ENCODE measurements at places on chromosomes 1 and 21.

GRCh38 chr1:65371544-65371943 is 48.9 kb upstream of the LEPR start:
- no peak for DNase-seq

DNA sequence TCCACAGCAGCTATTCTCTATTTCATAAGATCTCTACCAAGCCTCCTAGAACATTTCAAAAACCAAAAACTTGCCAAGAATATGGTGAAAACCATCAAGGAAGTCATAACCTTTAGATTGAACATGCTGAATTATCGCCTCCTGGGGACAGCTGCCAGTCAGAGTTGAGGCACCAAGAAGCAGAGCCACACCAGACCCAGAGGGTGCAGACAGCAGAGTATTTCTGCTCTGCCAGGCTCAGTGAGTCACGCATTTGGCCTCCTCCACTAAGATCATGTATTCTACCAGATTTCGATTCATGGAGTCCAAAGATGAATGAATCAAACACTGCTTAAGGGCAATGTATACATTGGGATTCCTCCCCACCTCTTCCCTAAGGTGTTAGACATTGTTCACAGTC is 2.1 kb downstream of the F3 start:
- peak; percentile 77 for DNase-seq

- DNase-seq: peak; percentile 25
These were observed 99.0 kb downstream of the KCNK2 start for GRCh38 chr1:215181518-215181917.

DNA sequence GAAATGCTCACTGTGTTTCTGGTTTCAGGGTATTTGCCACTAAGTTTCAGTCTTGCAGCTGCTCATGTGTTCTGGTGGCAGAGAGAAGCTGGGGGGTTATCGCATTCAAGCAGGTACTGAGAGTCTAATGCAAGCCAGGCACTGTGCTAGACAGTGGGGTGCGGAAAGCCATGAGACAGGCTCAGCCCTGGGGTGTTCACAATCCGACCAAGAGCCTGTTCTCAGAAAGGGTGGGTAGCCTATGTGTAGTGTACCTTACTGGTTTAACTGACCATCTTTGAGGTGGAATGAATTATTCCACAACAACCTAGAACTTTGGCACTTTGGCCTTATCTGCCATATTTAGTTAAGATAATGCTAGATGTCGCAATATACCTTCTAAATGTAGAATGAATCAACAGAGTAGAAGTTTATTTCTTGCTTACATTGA is 55.3 kb upstream of the ROR1 start:
- DNase-seq: no peak

DNA sequence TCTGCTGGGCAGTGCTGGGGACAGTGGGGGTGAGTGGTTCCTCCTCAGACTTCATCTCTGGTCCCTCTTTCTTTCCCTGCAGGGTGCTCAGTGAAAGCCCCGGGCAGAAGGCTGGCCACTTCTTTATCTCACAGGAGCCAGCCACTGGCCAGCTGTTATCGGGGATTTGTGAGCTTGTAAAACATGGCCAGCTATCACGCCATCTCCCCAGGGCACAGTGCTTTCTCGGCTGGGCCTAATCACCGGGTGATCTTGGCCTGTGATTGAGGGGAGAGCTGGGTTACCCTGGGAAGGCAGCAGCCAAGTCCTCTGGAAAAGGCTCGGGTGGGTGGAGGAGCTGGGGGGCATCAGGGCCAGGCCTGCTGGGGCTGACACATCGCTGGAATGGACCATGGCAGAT is 83.0 kb downstream of the IGSF21 start:
- DNase-seq: no peak

Data from epithelial cell of esophagus (primary cell).